ENCODE measurements at places on chromosomes 5 and 9. TPM values are rescaled to one million over a fixed set of nuclear protein-coding genes. Genes with fewer than 3 reads are reported as not detected.

The AK1 gene
- 53.7 TPM for total RNA-seq

The CDX1 gene
- total RNA-seq, result 0.15 TPM

The GRXCR2 gene
- not detected for total RNA-seq

The DMRTA1 gene
- total RNA-seq, result 0.12 TPM

The MCIDAS gene
- total RNA-seq, result not detected

The GLRA1 gene
- not detected for total RNA-seq

The ITK gene
- total RNA-seq, result not detected

The RFESD gene
- total RNA-seq, result 2.3 TPM

The GRIA1 gene
- 2.1 TPM for total RNA-seq

The PCSK1 gene
- total RNA-seq, result 1.6 TPM

The FAM78A gene
- 0.59 TPM for total RNA-seq

The TNFSF8 gene
- total RNA-seq, result not detected

The TMEM8B gene
- total RNA-seq, result 1.6 TPM

The MEIKIN gene
- not detected for total RNA-seq

The GPX8 gene
- total RNA-seq, result 81.6 TPM

The GDA gene
- not detected for total RNA-seq

The SYNPO gene
- total RNA-seq, result 0.59 TPM

The PCDHB3 gene
- total RNA-seq, result 1.1 TPM

The SLCO6A1 gene
- total RNA-seq, result not detected

The ARL14EPL gene
- total RNA-seq, result not detected

The CDC20B gene
- total RNA-seq, result not detected

The PCAT7 gene
- 0.23 TPM for total RNA-seq

The PRRX2 gene
- 15.1 TPM for total RNA-seq

Measured in smooth muscle cell of the coronary artery (primary cell).